CD4-positive, alpha-beta memory T cell (primary cell): ENCODE measurements at places on chromosomes 6 and 20. TPM values are rescaled to one million over a fixed set of nuclear protein-coding genes. Genes with fewer than 3 reads are reported as not detected.

GRCh38 chr20:43937591-43937990 lies 22.9 kb downstream of the TOX2 start:
- no peak for DNase-seq
- H3K36me3 ChIP-seq = no peaks in the 10 kb centered on the region
- H3K27me3 ChIP-seq = no peaks in the 10 kb centered on the region
- H3K4me3 ChIP-seq = no peak overlapping the region
- H3K27ac ChIP-seq = no peak overlapping the region

Gene SGK2
- 0.70 TPM for total RNA-seq

DNA sequence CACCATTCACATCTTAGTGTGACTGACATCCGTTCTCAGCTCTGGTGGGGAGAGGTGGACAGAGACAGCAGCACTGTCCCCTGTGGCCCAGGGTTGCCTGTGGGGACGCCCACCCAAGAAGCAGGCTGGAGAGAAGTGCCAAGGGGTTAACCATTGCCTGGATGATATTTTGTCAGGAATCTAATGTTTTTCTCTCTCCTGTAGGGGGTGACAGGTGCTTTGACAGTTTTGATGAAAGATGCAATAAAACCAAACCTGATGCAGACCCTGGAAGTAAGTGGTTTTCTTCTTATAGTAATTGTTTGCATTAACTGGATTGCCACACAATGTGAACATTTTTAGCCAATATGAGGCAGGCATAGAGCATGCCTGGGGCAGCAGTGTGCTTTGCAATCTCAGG lies 99.3 kb downstream of the MTHFD1L start:
- no peaks in the 10 kb centered on the region for H3K27me3 ChIP-seq
- no peaks in the 10 kb centered on the region for H3K4me1 ChIP-seq
- H3K4me3 ChIP-seq = no peak overlapping the region
- H3K36me3 ChIP-seq = no peaks in the 10 kb centered on the region
- no peak for DNase-seq
- no peak overlapping the region for H3K27ac ChIP-seq

GRCh38 chr20:7798176-7798575 lies 142.1 kb downstream of the HAO1 start:
- no peaks in the 10 kb centered on the region for H3K36me3 ChIP-seq
- H3K4me3 ChIP-seq = no peak overlapping the region
- H3K27ac ChIP-seq = no peak overlapping the region
- no peaks in the 10 kb centered on the region for H3K27me3 ChIP-seq

GRCh38 chr20:49747707-49748524 lies 34.2 kb upstream of the B4GALT5 start:
- no peak overlapping the region for H3K4me3 ChIP-seq
- no peaks in the 10 kb centered on the region for H3K4me1 ChIP-seq
- H3K36me3 ChIP-seq = no peaks in the 10 kb centered on the region
- H3K27ac ChIP-seq = no peak overlapping the region
- no peak for DNase-seq

GRCh38 chr20:33250666-33251065 lies 14.9 kb downstream of the BPIFA1 start:
- H3K4me1 ChIP-seq = no peaks in the 10 kb centered on the region
- no peaks in the 10 kb centered on the region for H3K36me3 ChIP-seq
- H3K27me3 ChIP-seq = no peaks in the 10 kb centered on the region
- no peak for DNase-seq
- H3K4me3 ChIP-seq = no peak overlapping the region
